Cortex of kidney (tissue), 1 donor: ENCODE measurements at places on chromosomes 13 and 19.

DNA sequence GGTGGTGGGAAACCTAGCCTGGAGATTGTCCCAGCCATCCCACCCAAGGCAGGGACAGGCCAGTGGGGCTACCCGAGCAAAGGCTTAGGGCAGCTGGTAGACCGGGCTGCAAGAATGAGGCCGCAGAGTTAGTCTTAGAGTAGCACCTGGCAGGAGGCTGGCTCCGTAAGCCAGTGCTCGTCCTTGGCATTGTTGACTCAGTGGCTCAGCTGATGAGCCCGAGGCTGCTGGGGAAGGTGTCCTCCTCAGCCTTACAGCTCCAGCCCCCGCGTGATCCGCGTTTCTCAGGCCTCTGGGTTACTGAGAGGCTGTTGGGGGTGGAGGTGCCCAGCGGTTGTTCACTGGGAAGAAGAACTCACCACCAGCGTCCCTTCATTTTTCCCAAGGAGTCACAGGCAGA is 24.7 kb downstream of the PPP1R37 start:
- DNase-seq = no peak

DNA sequence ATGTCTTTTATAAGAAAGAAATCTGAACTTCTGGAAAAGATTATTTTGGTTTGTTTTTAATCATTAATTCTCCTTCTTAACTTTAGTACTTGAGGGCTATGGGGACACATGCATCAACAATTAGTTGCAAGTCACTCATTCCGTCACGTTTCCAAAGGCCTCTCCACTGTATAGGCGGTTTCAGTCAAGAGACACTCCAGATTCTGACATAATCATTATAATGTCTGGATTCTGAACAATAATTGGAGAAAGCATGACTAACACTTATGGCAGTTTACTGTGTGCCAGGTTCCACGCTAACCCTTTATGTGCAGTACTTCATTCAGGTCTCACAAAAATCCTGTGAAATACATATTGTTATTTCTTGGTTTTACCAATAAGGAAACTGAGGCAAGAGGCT is 71.9 kb downstream of the TNFRSF19 start:
- no peak for DNase-seq

GRCh38 chr13:51235186-51235585 is 13.0 kb downstream of the FAM124A start:
- no peak for DNase-seq

- no peak for DNase-seq
Measured at GRCh38 chr13:42970824-42971690, 21.0 kb downstream of the EPSTI1 start.

GRCh38 chr19:3580156-3580934 is 4.9 kb upstream of the GIPC3 start:
- DNase-seq = no peak

GRCh38 chr19:38519988-38520387 is 86.5 kb downstream of the RYR1 start:
- DNase-seq = no peak

- DNase-seq = no peak
Measured at GRCh38 chr19:33630880-33631608, 9.3 kb downstream of the CHST8 start.

DNA sequence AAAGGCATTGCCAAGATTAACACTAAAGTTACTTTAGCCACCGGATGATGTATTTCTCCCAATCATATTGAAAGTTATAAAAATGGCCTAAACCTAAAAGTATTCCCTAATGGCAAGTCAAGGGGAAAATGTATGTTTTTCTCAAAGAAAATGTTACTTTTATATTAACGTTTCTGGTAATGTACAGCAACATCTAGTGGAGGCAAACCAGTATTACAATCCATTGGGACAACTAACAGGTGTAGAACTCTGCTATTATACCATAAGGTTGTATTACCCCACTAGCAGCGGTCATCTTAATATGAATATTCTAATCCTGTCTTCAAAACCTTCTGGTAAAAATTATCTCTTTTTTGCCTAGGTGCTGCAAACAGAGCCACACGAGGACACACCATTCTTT is 69.2 kb downstream of the ZNF100 start:
- no peak for DNase-seq

DNA sequence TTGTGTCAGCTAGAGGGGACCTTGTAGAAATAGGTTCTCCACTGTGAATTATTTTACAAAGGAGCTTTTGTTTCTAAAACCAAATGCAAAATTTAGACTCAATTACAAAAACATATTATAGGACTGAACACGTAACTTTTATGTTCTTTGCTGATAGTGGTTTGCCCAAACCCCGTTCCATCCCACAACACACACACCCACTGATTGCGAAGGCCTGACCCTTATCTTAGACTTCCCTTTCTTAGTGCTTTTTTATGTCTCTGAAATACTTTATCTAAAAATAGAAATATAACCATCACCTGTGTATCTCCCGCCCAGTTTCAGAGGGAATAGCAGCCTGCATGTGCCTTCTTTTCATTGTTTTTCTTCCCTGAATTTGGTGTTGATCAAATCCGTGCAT is 13.0 kb downstream of the CCNA1 start:
- no peak for DNase-seq

GRCh38 chr13:113647351-113648215 is 10.4 kb downstream of the ATP4B start:
- DNase-seq = no peak

DNA sequence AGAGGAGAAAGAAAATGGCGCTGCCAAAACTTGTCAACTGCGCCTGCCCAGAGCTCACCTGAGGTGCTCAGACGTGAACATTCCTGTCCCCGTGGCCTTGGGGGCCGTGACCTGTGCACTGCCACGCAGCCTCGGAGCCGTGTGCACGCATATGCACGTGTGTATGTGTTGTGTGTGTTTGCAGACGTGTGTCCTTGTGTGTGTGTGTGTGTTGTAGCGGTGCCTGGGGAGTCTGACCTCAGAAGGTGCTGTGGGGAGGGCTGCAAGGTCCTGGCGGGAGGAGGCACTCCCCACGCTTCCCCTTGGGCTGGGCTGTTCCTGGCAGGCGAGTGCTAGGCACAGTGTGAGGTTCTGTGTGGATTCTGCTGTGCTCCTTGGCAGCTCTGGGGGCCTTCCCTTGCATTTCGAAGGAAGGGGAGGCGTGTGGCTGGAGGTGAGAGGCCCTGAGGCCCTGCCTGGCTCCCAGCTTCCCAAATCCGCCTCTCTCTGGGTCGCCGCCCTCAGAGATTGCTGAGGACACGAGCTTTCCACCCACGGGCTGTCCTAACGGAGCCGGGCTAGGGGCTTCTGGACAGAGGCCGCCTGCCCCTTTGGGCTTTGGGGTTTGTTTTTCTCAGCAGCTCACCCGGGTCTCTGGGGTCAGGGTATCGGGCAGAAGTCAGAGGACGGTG is 4.5 kb downstream of the BSG start:
- no peak for DNase-seq

DNA sequence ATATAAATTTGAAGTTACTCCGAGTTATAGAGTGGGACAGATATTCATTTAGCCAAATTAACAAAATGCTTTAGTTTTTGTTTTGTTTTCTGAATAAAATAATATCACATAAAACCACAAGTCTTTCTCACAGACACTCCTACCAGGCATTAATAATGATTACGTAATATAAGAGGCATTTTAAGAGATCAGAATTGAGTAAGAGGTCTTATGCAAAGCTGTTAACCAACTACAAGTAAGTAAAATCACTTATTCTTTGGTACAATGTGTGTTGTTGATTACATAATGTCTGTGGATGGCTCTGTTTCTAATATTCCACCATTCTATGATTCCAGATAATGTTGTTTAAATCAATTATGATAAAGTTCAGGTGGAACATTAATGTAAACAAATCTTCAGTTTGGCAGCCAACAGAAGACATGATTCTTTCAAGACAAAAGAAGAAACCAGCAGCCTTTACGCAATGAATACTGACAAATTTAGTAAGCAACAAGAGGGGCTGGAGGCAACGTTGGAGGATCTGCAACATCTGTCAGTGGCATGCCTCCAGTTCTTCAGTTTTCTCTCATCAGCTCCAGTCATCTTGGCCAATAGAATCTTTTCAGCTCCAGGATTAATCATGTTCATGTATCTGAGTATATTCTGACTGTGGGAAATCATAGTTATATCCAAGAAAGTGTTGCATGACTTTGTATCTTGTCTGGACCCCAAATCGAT is 403.8 kb downstream of the SLITRK5 start:
- no peak for DNase-seq

DNA sequence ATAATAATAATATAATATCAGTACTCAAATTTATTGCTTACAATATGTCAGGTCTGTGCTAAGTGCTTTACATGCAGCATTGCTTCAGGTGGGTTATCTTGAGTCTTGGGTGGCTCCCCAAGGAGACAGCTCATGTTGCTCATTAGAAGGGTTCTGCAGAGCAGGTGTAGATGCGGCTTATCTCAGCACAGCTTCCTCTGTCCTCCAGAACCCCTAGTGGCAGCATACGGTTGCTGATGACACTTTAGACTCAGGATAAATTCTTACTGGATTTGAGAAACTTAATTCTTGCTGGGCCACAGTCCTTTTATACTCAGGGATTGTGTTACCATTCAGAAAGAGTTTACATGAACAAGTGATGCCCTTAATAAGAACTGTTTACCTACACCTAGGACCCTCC is 8.9 kb downstream of the COG3 start:
- DNase-seq = no peak

- DNase-seq = no peak
Measured at GRCh38 chr13:54301085-54301484, 1272.5 kb downstream of the OLFM4 start.

- no peak for DNase-seq
Measured at GRCh38 chr13:33188093-33188882, 97.3 kb downstream of the STARD13 start.

GRCh38 chr19:37980419-37981170 is 73.6 kb downstream of the SIPA1L3 start:
- no peak for DNase-seq

GRCh38 chr13:32923725-32924124 is 92.5 kb upstream of the KL start:
- no peak for DNase-seq

DNA sequence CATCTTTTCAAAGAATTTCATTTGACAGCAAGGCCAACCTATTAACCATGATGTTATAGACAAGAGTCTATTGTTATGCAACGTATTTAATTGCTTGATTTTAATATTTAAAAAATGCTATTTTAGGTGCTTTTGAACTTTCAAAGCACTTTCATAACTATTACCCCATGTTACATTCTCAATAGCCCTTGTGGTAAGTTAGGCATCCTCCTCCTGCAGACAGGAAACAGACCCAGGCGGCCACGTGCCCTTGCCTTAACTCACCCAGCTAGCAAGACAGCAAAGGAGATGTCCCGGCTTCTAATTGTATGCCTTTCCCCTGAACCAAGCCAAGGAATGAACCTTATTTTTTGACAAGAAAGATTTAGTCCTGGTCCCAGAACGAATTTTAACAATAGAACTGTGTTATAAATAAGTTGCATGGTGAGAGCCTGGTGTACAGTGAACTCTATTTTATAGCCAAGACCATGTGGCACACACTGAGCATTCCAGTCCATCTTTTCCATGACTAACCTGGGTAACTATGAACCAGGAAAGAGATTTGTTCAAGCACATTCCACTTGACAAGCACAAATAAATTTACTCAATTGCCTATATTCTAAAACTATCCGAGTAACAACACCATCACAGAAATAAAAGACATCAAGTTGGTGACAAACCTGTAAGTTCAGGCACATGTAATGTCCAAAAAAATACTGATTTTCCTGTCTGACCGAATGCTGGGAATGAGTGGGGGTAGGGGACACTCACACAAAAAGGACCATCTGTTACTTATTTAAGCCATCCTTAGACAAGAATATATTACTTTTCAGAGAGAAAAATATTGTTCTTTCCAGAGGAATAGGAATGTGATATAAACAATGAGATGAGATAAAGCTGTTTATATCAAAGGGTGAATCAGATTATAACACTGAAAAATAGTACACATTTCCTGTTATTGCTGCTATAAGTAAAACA is 163.0 kb downstream of the EFNB2 start:
- DNase-seq = no peak

GRCh38 chr13:24625331-24625731 is 54.9 kb upstream of the ATP12A start:
- no peak for DNase-seq

DNA sequence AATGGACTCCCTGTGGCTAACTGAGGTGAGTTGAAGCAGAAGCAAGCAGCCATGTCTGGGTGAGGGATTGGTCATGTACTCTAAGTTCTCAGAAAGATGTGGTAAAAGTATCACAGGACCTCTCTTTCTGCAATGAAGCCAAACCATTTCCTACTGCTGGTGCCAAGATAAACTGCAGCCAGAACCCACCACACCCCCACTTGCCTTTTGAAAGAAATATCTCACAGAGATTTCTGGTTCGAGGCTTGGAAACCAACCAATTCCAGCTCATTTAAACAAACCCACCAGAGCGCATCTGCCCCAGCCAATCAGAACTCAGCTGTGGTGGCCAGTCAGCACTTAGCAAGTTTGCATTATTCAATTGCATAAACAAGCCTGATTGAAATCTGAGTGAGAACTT is 204.5 kb upstream of the ATXN8OS start:
- no peak for DNase-seq

- no peak for DNase-seq
Measured at GRCh38 chr13:46607768-46608564, 55.0 kb downstream of the LRCH1 start.

DNA sequence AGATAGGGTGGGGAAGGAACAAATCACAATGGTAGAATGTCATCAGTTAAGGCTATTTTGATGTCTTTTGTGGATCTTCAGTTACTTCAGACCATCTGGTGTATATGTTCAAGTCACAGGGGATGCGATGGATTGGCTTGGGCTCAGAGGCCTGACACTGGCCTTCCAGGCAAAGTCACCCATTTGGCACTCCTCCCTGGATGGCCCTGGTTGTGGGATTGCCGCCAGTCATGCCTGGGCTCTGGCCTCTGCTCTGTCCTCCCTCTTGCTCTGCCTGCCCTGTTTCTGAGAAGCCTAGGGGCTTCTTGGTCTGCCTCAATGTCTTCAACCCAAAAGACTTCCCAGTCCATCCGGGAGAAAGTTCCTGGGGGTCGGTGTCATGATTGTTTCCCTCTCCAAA is 50.2 kb downstream of the ZNF146 start:
- no peak for DNase-seq

DNA sequence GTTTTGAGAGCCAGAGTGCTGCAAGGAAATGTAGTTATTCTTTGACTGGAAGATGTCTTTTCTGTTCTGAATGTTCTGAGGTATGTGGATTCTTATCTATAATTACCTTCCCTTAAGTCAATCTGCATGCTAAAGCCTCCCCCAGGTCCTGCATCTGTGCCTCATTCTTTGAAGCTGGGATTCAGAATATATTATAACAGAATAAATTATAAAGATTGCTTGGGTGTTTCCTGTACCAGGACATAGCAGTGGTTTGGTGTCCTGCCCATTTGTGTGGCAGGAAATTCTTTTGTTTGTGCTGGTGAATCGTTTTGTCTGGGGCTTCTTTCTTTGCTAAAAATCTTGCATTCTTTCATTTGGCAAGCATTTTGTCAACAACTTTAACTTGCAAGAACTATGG is 60.2 kb downstream of the ITGBL1 start:
- no peak for DNase-seq

- no peak for DNase-seq
Measured at GRCh38 chr13:113433391-113433916, 19.8 kb downstream of the ADPRHL1 start.
